C1 segment of cervical spinal cord (tissue), 14 donors: ENCODE measurements at places on chromosomes 4 and X.

- DNase-seq, result no peak
Observed at GRCh38 chr4:165458471-165458870, 79.7 kb downstream of the CPE start.

DNA sequence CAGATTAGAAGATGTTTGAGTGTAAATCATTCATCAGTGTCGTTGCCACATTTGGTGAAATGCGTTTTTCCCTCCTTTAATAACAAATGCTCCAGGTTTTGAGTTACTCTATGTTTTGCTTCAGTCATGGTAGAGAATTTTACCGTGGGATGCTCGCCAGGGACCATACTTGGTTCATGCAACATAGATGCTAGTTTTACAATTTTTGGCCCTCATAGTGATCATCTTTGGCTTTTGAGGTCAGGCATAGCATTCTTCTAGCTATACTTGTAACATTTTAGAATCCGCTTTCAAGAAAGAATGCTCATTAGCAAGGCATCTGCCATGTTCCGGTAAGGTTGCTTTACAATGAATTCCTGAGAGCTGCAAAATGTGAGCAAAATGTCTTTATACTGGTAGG lies 147.2 kb downstream of the SPCS3 start:
- DNase-seq, result no peak

DNA sequence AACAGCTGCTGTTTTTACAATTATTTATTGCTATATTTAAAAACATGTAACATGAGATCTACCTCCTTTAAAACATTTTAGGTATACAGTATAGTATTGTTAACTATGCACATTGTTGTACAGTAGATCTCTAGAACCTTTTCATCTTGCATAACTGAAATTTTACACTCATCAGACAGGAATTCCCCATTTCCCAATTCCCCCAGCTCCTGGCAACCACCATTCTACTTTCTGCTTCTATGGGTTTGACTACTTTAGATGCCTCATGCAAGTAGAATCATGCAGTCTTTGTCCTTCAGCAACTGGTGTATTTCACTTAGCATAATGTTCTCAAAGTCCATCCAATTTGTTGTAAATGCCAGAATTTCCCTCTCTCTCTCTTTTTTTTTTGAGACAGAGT lies 9.7 kb upstream of the LSM6 start:
- no peak for DNase-seq

GRCh38 chr4:48370260-48371134 lies 29.2 kb downstream of the SLAIN2 start:
- DNase-seq, result no peak

- no peak for DNase-seq
Observed at GRCh38 chr4:86106475-86106874, 253.4 kb downstream of the MAPK10 start.

DNA sequence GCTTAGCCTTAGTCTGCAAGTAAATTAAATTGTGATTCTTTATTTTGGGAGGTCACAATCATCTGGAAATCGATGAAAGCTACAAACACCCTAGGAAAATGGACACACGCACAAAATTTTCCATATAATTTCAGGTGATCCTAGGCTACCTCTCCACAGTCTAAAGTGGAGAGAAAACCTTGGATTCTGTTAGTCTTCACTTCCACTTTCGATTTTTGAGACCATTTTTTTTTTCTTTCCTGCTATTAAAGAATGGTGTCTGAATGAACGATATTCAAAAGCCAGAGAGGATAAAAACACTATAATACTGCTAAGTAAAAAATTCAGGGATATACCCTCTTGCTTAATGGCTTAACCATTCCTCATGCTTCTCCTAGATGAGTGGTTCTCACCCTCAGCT lies 1.7 kb downstream of the FBXL5 start:
- DNase-seq, result no peak

GRCh38 chr4:153025406-153025805 lies 89.3 kb downstream of the FHDC1 start:
- DNase-seq, result no peak

- no peak for DNase-seq
Observed at GRCh38 chr4:15040916-15041463, 38.7 kb downstream of the CPEB2 start.

DNA sequence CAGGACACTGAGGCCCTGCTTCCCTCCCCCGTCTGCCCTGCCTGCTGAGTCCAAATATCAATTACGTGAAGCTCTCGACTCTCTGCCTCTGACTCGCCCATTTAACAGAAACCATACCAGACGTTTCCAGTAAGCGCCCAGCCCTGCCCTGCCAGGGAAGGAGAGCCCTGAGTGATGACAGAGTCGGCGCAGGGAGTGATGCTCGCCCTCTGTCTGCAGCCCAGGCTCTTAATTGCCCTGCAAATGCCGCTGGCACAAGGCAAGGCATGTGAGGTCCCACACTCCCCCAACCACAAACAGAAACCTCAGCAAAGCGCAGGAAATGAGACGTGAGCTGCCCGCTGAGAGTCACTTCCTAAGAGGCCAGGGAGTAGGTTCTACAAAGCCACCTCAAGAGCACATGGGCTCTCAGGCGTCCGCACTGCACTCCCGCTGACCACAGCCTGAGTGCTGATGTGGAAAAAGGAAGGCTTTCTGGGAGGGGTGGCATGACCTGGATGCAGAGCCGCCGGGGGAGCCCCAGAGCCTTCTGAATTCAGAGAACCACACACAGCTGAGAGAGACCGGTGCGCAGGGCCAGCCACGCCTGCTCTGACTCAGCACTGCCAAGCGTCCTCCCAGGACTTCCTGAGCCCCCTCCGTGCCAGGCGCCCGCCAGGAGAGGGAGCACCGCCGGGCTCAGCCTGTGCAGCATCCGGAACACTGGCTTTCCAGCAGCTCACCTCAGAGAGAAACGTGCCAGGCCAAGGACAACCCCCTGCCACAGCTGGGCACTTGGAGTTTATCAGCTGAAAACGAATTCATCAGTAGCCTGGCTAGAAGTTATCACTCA lies 5.3 kb downstream of the ZFYVE28 start:
- DNase-seq, result peak; percentile 65

DNA sequence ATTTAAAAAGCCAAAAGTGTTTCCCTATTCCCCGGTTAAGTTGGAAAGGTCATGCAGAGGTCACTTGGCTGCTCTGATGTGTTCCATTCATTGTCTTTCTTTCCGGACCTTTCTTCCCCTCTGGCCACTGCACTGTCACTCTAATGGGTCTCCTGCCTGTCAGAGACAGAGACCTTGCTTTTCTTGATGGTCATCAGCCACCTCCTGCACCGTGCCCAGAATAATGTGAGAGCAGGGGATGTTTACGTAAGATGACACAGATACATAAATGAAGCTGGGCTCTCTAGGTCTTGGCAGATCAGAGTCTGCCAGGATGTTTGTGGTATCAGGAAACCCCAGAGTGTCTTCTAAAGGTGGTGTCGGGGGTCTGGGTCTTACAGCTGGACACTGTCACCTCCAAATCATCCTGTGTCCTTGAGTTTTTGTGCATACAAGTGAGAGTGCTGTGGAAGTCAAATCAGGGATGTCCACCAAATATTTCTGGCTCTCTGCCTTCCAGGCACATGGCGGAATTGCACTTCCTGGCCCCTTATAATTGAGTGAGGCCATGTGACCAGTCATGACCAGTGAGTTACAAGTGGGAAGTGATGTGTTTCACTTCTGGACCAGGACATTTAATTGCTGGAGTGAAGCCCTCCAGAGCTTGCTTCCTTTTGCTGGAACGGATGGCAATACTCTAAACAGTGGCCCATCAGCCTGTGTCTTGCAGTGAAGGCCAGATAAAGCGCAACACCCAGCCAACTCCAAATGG lies 130.6 kb upstream of the ATP6AP2 start:
- DNase-seq, result no peak

- no peak for DNase-seq
Observed at GRCh38 chr4:16196482-16197393, 29.5 kb downstream of the TAPT1 start.

DNA sequence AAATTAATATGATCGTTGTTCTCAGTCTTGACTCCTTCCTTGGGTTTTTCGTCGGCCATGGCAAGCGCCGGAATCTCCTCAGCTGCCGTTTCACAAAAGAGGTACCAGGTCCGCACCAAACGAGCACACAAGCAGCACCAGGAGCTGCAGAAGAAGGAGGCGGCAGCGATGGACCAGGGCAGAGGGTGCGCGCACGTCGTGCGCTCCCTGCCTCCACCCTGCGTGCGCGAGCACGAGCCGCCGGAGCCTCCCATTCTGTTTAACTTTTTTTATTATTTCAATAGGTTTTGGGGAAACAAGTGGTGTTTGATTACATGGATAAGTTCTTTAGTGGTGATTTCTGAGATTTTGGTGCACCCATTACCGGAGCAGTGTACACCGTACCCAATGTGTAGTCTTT lies 158.2 kb downstream of the PLS3 start:
- DNase-seq, result no peak

DNA sequence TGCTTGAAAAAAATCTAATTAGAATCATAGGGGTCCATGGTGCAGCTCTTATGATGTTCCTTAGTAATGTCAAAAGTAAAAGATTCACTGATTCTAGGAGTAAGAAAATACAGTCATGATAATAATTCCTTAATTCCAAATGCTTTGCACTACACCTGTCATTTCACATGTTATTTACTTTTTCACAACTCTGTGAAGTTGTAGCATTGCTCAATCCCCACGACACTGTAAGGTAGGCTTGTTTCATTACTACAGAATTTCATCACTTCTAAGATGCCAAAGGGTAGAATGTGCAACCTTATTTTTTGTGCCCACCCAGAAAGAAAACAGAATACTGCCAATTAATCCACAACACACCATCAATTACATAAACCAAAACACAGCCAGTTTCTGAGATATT lies 46.1 kb upstream of the LNX1 start:
- DNase-seq, result no peak

GRCh38 chr4:39712819-39713607 lies 15.1 kb downstream of the UBE2K start:
- no peak for DNase-seq

GRCh38 chr4:53688186-53688790 lies 97.0 kb upstream of the LNX1 start:
- DNase-seq, result no peak

DNA sequence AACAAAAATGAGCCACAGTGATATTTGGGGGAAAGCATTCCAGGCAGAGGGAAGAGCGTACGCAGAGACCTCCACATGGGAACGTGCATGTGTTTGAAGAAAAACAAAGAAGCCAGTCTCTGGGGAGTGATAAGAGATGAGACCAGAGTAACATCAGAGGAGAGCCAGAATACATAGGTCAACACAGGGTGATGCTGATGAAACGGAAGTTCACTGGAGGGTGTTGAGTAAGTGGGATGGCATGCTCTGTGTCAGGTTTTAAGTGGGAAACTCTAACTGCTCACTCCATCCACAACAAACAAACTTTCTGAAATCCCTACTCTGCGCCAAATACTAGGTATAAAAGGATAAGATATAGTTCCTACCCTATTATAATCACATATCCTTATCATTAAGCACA lies 110.0 kb downstream of the ARHGAP6 start:
- DNase-seq, result no peak

DNA sequence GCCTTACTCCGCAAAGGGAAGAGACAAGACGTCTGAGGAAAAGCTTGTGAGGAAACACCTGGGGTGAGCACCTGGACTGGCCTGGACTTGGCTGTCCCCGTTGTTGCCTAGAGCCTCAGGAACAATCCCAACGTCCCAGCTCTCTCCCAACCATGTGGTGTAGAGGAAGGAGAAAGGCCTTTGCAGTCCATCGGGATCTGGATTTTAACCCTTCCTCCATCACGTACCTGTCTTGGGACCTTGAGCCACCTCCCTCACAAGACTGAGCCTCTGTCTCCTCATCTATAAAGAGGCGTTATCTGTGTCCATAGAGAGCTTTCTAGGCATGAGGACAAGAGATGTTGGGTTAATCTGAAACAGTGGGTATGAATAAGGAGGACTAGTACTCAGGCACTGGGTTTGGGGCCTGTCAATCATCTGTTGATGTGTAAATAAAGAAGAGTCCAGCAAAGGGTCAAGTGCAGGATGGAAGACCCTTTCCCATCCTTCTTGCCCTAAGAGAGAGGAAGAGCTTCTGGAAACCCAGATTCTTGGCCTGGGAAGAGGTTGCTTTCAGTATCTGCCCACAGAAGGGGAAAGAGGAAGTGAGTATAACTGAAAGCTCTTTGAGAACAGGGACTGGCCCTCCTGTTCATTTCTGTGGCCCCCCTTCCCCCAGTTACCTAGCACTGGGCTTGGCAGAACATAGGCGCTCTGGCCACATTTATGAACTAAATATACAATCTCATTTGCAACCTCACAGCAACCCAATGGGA lies 137.1 kb downstream of the PJA1 start:
- DNase-seq, result no peak

GRCh38 chr4:158444621-158445020 lies 77.1 kb upstream of the RXFP1 start:
- DNase-seq, result no peak

GRCh38 chr4:27003642-27004113 lies 143.0 kb downstream of the STIM2 start:
- DNase-seq, result no peak

DNA sequence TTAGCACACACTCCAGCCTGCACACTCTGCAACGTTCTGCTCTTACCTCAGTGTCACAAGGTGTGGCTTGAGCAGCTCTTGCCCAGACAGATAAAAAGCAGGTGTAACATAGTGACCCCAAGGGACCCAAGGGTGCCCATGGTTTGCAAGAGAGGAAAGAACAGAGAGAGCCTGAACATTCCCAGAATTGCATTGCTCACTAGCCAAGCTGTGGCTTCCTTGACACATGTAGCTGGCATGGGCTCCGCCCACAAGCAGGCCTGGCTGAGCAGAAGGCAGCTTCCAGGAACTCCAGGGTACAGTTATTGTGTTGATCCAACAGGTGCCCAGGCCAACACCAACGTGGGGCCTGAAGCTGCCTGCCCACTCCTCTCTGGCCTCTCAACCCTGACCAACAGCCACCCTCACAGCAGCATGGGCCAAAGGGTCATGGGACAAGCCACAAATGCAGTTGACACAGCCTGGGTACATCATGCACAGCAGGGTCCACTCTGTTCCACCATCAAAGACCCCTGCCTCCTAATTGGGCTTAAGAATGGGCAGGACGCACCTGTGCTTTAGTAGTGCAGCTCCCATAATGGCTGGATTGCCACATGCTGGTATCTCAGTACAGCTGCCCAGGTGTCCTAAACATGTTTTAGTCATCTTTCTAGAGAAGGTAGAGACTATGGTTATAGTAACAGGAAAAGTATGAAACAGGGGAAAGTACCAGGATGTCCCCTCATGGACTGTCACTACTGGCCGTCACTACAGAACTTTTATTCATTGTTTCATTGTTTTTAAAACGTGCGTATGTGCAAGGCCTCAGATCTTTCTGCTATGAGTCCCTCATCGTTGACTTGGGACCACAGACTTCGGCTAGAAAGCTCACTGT lies 73.7 kb upstream of the ACSL1 start:
- DNase-seq, result no peak

DNA sequence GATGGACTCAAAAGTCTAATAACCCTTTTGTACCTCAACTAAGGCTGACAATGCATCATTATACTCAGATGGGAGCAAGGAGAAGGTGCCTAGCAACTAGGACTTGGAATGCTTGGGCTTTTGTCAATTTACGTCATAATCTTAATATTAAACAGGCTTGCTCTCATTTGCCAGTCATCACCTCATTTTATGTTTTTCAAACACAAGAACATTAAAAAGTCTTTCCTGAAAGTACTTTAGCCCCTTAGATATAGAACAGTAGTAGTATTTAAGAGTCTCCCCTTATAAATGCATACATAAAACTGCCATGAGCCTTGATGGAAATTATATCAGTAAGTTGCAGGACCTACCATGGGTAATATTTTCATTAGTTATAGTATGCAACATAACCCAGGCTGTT lies 150.7 kb upstream of the INTU start:
- DNase-seq, result no peak
